ENCODE measurements at places on chromosomes 5 and 9. TPM values are rescaled to one million over a fixed set of nuclear protein-coding genes. Genes with fewer than 3 reads are reported as not detected.

GRCh38 chr9:132982458-132982857 is 4.0 kb downstream of the GFI1B start:
- peak; percentile 65 for DNase-seq

DNA sequence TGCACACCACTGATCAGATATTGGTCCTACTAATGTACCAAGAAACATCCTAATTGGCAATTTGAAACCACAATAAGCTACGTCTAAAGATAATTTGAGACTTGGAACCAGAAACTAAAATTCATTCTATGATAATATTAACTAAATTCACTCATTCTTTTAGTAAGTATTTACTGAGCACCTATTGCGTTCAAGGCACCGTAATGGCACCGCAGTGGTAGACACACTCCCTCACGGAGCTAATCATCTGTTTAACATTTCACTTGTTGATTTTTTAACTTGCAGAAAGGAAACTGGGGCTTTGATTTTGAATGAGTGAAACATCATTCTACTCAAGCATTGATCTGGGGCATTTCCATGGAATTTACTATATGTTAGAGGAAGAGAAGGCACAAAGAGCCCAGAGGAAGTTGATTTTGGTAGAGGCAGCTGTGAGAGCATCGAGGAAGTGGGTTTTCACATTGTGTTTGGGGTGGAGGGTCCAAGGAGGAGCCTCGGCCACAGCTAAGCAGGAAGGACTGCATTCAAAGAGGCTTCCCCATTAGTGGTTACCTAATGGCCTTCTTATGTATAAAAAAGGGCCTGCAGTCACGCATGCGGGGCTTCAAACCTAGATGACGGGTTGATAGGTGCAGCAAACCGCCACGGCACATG is 7.1 kb downstream of the RAPGEF1 start:
- peak; percentile 93 for DNase-seq

- no peak for DNase-seq
Measured at GRCh38 chr5:113242481-113243348, 192.1 kb downstream of the TSSK1B start.

- DNase-seq, result no peak
Measured at GRCh38 chr5:32814620-32815019, 103.5 kb downstream of the NPR3 start.

GRCh38 chr9:21788752-21789151 is 13.7 kb upstream of the MTAP start:
- DNase-seq, result no peak

The CTSV gene
- total RNA-seq, result under 0.01 TPM
